MCF 10A (cell line): ENCODE measurements at places on chromosomes 6 and 20. TPM values are rescaled to one million over a fixed set of nuclear protein-coding genes. Genes with fewer than 3 reads are reported as not detected.

PPIL6 gene
- total RNA-seq = 3.9 and 6.5 TPM in 2 replicates

TBXT gene
- total RNA-seq = not detected in 2 replicates

COL20A1 gene
- total RNA-seq = 0.07 and 0.14 TPM in 2 replicates

PPP1R11 gene
- total RNA-seq = 60.1 and 82.2 TPM in 2 replicates

DEFB124 gene
- not detected in 2 replicates for total RNA-seq

RIN2 gene
- 16.8 and 23.9 TPM in 2 replicates for total RNA-seq

SLC35F1 gene
- total RNA-seq = not detected in 2 replicates

FAM209A gene
- total RNA-seq = 0.42 TPM in 1 of 2 replicates, not detected in the other

ADGRF1 gene
- 1.3 and 3.5 TPM in 2 replicates for total RNA-seq

DCDC2 gene
- 0.52 TPM in 1 of 2 replicates, not detected in the other for total RNA-seq

PBOV1 gene
- total RNA-seq = not detected in 2 replicates

- H3K27me3 ChIP-seq = peaks cover 11% of the 10 kb centered on the region
- no peak for DNase-seq
- H3K36me3 ChIP-seq = no peaks in the 10 kb centered on the region
- H3K4me3 ChIP-seq = no peak overlapping the region
Observed at GRCh38 chr6:89887452-89888137, 6.7 kb upstream of the GJA10 start.

GRCh38 chr6:147741389-147741788 is 232.9 kb downstream of the SAMD5 start:
- H3K27me3 ChIP-seq = no peaks in the 10 kb centered on the region
- DNase-seq = no peak
- no peaks in the 10 kb centered on the region for H3K36me3 ChIP-seq
- H3K27ac ChIP-seq = no peak overlapping the region
- peaks cover 5% of the 10 kb centered on the region for H3K4me1 ChIP-seq

GRCh38 chr6:144418959-144419545 is 133.9 kb downstream of the UTRN start:
- H3K27ac ChIP-seq = no peak overlapping the region
- no peak overlapping the region for H3K4me3 ChIP-seq
- DNase-seq = no peak
- peaks cover 12% of the 10 kb centered on the region for H3K36me3 ChIP-seq

- H3K36me3 ChIP-seq = no peaks in the 10 kb centered on the region
- H3K4me1 ChIP-seq = no peaks in the 10 kb centered on the region
- H3K27me3 ChIP-seq = peaks cover 85% of the 10 kb centered on the region
- no peak for DNase-seq
- no peak overlapping the region for H3K27ac ChIP-seq
Observed at GRCh38 chr20:33290852-33291251, 7.8 kb downstream of the BPIFB1 start.

DNA sequence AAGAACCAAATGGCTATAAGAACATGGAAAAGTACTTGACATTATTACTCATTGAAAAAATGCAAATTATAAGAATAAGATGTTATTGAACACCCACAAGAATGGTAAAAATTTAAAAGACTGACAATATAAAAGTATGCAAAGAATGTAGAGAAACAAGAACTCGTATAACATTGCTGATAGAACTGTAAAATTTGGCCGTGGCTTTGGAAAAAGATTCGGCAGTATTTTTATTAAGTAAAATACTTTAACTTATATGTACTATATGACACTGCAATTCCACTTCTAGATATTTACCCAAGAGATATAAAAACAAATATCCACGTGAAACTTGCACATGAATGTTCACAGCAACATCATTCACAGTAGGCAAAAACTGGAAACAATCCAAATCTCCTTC is 239.2 kb downstream of the TPBG start:
- no peaks in the 10 kb centered on the region for H3K27me3 ChIP-seq
- no peaks in the 10 kb centered on the region for H3K4me1 ChIP-seq

DNA sequence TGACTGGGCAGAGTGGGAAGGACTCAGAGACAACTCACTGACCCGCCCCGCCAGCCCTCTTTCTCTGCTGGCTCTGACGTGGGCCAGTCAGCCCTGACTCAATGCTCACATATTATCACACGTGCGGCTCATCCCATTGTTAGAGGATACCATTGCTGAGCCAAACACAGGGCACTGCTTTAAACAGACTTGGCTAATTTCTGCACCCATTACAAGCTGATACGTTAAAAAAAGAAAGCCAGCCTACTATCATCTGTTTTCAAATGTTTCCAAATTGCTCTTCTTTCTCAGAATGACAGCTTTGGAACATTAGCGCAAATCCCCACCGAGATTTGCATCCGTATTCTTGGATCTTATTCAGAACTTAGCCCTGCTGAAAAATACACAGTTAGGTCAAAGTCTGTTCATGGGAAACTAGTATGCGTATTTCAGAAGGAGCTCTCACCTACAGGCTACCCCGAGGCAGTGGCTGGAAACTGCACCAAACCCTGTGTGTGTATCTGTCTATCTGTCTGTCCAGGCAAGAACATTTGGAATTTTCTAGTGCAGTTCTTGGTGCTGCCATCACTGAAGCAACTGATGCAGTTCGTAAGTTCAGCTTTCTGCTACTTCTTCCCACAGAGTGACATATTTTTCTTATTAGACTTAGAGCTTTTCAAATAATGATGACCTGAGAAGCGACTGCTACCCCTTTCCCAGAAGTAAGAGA is 32.8 kb downstream of the RAMACL start:
- H3K27ac ChIP-seq = no peak overlapping the region
- peaks cover 27% of the 10 kb centered on the region for H3K36me3 ChIP-seq
- H3K4me3 ChIP-seq = no peak overlapping the region

DNA sequence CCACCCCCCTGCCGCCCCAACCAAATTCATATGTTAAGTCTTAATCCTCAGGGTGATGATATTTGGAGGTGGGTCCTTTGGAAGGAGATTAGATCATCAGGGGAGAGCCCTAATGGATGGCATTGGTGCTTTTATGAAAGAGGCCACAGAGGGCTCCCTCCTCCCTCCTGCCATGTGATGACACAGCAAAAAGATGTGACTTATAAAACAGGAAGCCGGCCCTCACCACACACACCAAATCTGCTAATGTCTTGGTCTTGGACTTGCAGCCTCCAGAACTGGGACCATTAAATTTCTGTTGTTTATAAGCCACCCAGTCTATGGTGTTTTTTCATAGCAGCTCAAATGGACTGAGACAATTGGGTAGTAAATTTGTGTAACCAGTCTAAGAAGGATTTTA is 176.3 kb downstream of the ADGRG6 start:
- H3K27ac ChIP-seq = no peak overlapping the region
- peaks cover 5% of the 10 kb centered on the region for H3K4me1 ChIP-seq
- peak; percentile 27 for DNase-seq
- no peak overlapping the region for H3K4me3 ChIP-seq
- H3K36me3 ChIP-seq = no peaks in the 10 kb centered on the region

DNA sequence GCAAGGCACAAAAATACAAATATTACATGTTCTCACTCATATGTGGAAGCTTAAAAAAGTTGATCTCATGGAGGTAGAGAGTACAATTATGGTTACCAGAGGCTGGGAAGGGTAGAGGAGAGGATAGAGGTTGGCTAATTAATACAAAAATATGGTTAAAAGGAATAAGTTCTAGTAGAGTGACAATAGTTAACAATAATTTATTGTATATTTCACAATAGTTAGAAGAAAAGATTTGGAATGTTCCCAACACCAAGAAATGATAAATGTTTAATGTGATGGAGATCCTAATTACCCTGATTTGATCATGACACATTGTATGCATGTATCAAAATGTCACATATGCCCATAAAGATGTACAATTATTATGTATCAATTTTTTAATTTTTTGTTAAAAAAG is 1.8 kb downstream of the ALDH8A1 start:
- H3K36me3 ChIP-seq = peaks cover 5% of the 10 kb centered on the region
- no peak overlapping the region for H3K27ac ChIP-seq
- no peak overlapping the region for H3K4me3 ChIP-seq
- H3K4me1 ChIP-seq = no peaks in the 10 kb centered on the region
- DNase-seq = no peak

DNA sequence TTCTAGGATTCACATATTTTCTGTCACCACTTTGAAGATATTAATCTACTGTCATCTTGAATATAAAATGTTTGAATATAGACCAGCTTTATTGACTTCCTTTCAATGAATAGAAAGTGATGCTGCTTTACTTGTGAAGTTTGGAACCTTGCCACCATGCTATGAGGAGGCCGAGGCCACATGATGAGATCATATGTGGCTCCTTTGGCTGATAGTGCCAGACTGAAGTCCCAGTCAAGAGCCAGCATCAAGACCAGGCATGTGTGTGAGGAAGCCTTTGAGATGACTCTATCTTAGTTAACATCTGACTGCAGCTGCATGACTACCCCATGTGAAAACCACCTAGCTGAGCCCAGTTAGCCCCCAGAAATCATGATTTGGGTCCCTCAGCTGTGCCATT is 169.5 kb downstream of the OTOR start:
- H3K36me3 ChIP-seq = peaks cover 6% of the 10 kb centered on the region
- no peak for DNase-seq
- H3K4me1 ChIP-seq = peaks cover 4% of the 10 kb centered on the region
- no peak overlapping the region for H3K27ac ChIP-seq
- no peak overlapping the region for H3K4me3 ChIP-seq

- H3K27me3 ChIP-seq = peaks cover 23% of the 10 kb centered on the region
- H3K36me3 ChIP-seq = no peaks in the 10 kb centered on the region
- H3K27ac ChIP-seq = no peak overlapping the region
- no peak overlapping the region for H3K4me3 ChIP-seq
Observed at GRCh38 chr6:92810913-92811312, 608.4 kb downstream of the EPHA7 start.

GRCh38 chr6:154606457-154606856 is 96.0 kb upstream of the CNKSR3 start:
- H3K4me1 ChIP-seq = peaks cover 5% of the 10 kb centered on the region
- no peaks in the 10 kb centered on the region for H3K36me3 ChIP-seq
- H3K27me3 ChIP-seq = no peaks in the 10 kb centered on the region
- DNase-seq = no peak
- H3K4me3 ChIP-seq = no peak overlapping the region
- no peak overlapping the region for H3K27ac ChIP-seq

DNA sequence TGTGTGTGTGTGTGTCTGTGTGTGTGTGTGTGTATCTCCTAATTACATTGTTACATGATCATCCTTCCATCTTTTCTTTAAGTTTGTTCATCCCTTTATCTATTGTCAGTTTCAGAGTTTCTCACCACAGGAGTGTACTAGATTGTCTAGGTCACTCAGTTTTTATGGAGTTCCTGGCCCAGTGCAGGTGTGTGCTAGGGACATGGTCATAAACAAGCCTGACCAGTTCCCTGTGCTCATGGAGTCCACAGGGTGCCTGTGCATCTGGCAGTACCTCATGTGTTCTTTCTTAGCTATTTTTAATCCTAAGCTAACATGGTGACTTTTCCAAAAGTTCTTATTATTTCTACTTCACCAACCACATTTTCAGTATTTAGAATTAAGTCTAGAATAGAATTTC is 43.9 kb downstream of the PHACTR2 start:
- peaks cover 7% of the 10 kb centered on the region for H3K36me3 ChIP-seq
- no peak overlapping the region for H3K27ac ChIP-seq
- no peak for DNase-seq

DNA sequence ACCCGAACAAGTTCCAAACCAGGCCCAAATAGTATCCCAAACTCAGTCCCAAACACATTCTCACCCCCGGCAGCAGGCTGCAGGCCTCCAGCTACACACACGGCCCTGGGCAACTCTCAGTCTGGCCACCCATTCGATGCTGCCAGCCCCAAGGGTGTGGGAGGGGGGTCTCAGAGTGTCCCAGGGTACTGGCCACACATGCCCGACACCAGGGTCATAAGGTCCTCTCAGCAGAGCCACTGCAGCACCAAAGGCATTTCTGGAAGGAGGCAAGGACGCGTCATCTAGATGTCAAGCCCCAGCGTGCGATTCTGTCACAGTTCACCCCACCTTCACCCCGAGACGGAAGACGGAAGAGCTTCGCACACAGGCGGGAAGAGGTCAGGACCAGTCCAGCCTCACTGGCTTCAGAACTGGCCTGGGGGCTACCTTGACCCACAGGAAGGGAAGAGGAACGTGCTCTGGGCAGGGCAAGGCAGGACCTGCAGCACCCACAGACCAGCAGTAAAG is 9.5 kb downstream of the MYL9 start:
- no peak overlapping the region for H3K27ac ChIP-seq
- H3K36me3 ChIP-seq = no peaks in the 10 kb centered on the region
- no peaks in the 10 kb centered on the region for H3K4me1 ChIP-seq
- DNase-seq = no peak
- H3K4me3 ChIP-seq = no peak overlapping the region

- peaks cover 47% of the 10 kb centered on the region for H3K36me3 ChIP-seq
- no peak for DNase-seq
- no peak overlapping the region for H3K4me3 ChIP-seq
Observed at GRCh38 chr6:16146028-16146427, 17.1 kb downstream of the MYLIP start.

DNA sequence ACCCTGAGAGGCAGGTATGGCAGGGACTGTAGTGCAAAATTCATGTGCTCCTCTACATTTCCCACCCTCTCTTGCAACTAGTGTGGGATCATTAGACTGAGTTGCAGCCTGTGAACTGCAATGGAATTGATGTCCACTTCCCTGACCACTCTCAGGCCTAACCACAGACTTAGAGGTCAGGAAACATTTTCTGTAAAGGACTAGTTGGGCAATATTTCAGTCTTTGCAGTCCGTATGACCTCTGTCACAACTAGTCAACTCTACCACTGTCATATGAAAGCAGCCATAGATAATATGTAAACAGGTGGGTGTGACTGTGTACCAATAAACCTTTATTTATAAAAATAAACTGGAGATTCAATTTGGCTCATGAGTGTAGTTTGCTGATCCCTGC is 134.4 kb upstream of the TOP1 start:
- no peaks in the 10 kb centered on the region for H3K36me3 ChIP-seq
- H3K4me3 ChIP-seq = no peak overlapping the region
- DNase-seq = no peak
- no peaks in the 10 kb centered on the region for H3K4me1 ChIP-seq
- no peaks in the 10 kb centered on the region for H3K27me3 ChIP-seq

- H3K36me3 ChIP-seq = no peaks in the 10 kb centered on the region
- H3K4me3 ChIP-seq = no peak overlapping the region
- H3K4me1 ChIP-seq = no peaks in the 10 kb centered on the region
- peaks cover 40% of the 10 kb centered on the region for H3K27me3 ChIP-seq
Observed at GRCh38 chr6:39040080-39040673, 8.4 kb upstream of the GLP1R start.

DNA sequence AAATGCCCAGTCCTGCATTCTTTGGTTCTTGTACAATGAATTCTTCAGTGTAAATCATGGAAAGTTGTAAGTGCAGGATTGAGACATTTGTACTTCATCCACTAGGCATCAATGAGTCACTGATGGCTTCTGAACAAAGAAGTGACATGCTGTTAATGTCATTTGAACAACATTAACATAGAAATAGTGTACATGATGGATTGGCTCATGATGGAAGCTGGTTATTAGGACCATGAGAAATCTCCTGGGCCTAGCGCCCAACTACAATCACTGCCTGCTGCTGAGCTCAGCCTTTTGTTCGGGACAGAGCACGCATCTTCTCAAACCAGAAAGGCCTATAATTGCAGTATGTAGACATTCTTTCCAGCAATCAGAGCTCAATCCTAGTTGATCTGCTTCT is 316.8 kb upstream of the TSHZ2 start:
- H3K4me3 ChIP-seq = no peak overlapping the region
- no peaks in the 10 kb centered on the region for H3K4me1 ChIP-seq
- H3K36me3 ChIP-seq = no peaks in the 10 kb centered on the region
- H3K27ac ChIP-seq = no peak overlapping the region
- no peak for DNase-seq

GRCh38 chr6:108330806-108331205 is 36.0 kb downstream of the AFG1L start:
- no peaks in the 10 kb centered on the region for H3K4me1 ChIP-seq
- H3K4me3 ChIP-seq = no peak overlapping the region
- H3K27ac ChIP-seq = no peak overlapping the region
- peaks cover 20% of the 10 kb centered on the region for H3K36me3 ChIP-seq

GRCh38 chr6:68043122-68043398 is 592.0 kb upstream of the ADGRB3 start:
- H3K4me3 ChIP-seq = no peak overlapping the region
- DNase-seq = no peak
- no peaks in the 10 kb centered on the region for H3K27me3 ChIP-seq
- no peak overlapping the region for H3K27ac ChIP-seq
- H3K36me3 ChIP-seq = no peaks in the 10 kb centered on the region
